HT-29 (cell line): ENCODE measurements at places on chromosomes 11 and 22. TPM values are rescaled to one million over a fixed set of nuclear protein-coding genes. Genes with fewer than 3 reads are reported as not detected.

DNA sequence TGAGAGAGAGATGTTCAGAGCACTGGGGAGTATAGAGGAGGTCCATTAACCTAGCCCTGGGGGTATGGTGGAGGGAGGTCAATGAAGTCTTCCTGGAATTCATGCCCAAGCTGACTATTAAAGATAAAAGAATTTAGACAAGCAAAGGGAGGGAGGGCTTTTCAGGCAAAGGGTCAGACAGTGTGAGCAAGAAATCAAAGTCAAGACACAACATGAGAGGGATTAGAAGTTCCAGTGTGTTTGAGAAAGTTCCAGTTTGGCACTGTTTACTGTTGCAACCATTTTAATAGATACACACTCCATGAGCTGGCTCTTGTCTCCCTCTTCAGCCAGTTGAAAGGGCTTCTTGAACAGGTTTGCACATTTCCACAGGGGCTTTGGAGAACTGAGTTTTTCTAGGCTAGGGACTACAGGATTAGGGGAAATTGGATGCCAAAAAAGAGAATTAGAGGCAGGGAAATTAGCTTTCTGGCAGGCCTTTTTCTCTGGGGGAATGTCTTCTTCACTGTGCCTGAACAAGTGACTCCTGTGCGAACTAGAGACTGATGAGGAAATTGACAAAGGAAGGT is 14.7 kb upstream of the NNMT start:
- no peak for DNase-seq

- no peak for DNase-seq
These were observed 24.6 kb downstream of the ATXN10 start for GRCh38 chr22:45696227-45696626.

DNA sequence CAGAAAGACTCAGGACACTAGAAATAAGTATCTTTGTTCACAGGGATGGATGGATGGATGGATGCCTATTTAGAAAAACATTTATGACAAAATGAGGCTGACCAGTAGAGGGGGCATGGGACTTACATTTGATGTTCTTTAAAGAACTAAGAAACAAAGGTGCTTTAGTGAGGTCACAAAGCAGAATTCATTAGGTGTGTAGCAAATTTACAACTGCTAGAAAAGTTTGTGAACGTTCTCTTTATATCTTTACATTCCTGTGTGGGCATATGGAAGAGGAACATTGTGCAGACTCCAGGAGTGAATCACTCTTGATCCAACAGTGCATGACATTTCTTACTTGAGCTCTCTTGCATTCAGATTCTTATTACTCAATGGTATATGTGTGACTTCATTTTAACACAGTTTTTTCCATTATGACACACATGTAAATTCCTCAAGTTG is 15.8 kb upstream of the SIK2 start:
- DNase-seq, result peak; percentile 87

- DNase-seq, result no peak
These were observed 7.5 kb upstream of the ST3GAL4 start for GRCh38 chr11:126347751-126348668.

DNA sequence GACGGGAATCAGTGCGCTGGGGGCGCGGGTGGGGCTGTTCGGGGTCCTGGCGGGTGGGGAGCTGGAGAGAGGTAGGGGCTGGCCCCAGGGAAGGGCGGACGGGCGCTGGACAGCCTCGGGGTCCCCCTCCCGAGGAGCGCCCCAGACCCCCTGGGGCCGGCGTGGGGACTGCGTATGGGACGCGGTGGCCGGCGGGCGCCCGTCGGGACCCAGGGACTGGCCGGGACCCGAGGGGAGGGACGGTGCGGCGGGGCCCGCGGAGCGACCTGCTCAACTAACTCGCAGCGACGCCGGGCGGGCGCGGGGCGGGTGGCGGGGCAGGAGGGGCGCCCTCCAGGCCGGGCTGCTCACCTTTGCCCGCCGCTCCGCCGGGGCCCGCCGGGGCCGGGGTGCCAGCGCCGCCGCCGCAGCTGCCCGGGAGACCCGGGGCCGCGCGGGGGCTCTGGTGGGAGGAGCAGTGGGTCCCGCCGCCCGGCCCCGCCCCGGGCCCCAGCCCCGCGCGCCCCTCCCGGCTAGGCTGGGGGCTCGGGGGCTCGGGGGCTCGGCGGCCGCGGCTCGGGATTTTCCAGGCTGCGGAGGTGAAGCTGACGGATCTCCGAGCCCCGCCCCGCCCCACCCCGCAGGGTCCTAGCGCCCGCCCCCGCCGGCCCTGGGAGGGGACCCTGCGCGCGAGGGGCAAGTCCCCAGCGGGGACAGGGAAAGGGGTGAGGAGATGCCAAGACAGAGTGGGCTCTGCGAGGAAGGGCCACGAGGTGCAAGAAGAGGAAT is 12.3 kb downstream of the STARD10 start:
- no peak for DNase-seq

DNA sequence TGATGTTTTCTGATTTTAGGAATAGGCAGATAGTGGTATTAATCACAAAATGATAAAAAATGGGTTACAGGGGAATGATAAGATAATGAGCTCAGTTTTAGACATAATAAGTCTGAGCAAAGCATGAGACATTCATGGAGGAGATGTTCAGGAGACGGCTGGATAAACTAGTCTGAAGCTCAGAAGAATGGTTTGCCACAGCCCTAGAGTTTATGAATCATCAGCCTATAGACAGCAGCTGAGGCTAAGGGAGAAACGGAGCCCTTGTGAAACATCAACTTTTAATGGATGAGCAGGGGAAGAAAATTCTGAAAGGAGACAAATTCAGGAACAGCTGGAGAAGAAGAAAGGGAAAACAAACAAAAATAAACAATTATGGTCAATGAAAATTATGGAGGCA is 87.2 kb downstream of the RELT start:
- DNase-seq, result no peak

DNA sequence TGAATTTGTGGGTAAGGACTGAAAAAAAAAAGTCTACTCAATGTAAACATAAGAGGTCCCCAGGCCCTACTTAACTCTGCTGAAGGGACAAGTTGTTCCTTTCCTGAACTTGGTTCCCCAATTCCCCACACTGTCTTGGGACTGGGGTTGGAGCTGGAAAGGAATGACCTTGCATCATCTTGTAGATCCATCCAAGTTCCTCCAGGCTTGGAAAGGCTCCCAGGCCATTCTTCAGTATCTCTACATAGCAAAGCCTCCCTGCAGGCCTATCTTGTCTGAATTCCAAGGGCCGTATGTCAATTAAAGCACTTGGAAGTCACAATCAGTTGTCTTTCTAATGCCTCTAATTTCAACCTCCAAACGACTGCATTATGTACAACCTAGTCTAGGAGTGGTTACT is 361.2 kb downstream of the TMEM135 start:
- DNase-seq, result no peak

DNA sequence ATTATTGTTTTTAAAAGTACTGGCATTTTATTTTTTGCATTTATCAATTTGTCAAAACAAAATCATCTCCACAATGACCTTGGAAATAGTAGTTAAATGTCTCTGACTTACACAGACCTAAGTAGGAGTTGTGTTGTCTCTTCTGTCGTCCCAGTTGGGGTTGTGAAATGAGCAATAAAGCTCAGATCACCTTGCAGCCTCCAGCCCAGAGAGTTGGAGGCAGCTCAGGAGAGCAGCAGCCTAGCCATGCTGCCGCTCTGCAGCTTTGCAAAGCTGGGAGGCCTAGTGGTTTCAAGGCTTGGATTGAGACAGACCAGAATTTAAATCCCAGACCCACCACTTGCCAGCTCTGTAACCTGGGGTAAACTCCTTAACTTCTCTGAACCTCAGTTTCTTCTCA is 65.2 kb upstream of the CRYBB3 start:
- DNase-seq, result no peak

DNA sequence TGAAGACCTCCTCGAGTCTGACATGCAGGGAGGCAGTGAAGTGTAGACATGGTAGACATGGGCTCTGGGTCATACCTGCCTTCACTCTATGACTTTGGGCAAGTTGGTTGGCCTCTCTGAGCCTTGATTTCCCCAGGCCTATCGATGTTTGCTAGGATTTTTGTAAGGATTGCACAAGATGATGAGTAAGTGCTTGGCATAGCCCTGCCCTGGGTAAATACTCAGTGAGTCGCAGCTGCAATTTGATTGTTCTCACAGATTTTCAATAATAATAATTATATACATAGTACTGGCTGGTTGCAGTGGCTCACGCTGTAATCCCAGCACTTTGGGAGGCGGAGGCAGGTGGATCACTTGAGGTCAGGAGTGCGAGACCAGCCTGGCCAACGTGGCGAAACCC is 18.1 kb downstream of the MCM5 start:
- no peak for DNase-seq

GRCh38 chr22:47997052-47997590 is 1234.7 kb downstream of the TBC1D22A start:
- no peak for DNase-seq

- no peak for DNase-seq
These were observed 41.2 kb downstream of the DUSP8 start for GRCh38 chr11:1530686-1531448.

DNA sequence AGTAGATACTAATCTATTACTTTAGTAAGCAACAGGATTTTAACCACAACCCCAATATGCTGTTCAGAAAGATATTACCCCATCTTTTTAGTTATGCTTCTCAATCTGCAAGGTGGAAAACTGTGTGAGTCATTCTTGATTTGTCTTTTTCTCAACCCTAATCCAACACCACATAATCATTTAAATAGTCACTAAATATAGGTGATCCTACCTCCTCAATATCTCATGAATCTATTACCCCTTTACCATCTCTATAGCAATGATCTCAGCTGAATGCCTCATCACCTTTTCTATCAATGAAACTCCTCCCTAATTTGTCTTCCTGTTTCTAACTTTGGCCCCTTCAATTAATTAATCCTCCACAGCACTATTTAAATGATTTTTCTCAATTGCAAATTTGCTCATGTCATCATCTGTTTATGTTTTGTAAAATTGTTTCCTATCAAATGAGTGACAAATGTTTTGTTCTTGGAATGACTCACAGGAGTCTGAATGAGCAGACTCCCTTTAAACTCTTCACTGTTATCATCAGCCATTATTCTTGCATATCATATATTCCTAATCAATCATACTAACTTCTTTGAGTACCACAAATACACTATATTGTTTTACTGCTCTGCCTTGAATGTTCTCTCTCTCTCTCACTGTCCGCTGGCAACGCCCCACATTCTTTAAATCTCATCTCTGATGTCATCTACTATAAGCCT is 26.1 kb downstream of the SNX19 start:
- DNase-seq, result no peak

- no peak for DNase-seq
These were observed 45.1 kb downstream of the AHNAK start for GRCh38 chr11:62501432-62501891.

GRCh38 chr11:131808470-131808869 is 438.1 kb downstream of the NTM start:
- DNase-seq, result no peak

- no peak for DNase-seq
These were observed 88.9 kb upstream of the CLNS1A start for GRCh38 chr11:77726524-77726923.

DNA sequence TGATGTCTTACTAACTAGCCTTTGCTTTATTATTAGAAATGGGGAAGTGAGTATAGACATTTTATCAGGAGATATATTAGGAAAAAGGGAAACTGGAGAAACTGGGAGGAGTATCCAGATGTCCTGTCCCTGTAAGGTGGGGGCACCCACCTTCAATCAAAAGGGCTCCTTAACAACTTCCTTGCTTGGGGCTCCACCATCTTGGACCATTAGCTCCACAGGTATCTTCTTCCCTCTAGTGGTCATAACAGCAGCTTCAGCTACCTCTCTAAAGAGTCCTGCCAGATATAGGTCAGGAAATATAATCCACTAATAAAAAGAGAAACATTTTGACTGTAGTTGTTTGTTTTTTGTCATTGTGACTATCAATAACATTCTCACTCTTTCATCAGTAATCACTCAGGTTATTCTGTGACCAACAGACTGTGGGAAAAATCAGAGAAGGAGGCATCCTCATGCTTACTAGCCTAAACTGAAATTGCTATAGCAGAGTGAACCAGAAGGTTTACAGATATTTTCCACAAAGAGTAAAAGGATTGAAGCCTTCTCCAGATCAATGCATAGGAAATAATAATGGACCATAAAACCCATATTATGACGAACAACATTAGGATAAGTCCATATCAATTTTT is 10.4 kb downstream of the OR51B4 start:
- DNase-seq, result peak; percentile 53

DNA sequence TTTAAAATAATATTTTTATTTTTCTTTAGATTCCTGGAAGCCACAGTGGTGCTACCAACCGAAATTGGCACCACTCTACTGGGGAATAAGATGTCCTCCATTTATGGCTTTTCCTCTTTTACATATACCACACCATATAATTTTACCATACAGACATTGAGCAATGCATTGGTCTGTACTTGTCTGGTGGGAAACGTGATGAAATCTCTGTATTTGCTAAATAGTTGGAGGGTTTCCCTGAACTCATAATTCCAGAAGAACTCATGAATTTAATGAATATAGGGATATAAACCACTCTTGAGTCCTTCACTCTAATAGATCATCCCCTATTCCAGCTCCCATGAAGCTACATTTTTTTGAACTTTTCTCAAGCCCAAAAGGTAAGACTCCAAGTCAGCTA is 28.0 kb upstream of the MMP13 start:
- no peak for DNase-seq

DNA sequence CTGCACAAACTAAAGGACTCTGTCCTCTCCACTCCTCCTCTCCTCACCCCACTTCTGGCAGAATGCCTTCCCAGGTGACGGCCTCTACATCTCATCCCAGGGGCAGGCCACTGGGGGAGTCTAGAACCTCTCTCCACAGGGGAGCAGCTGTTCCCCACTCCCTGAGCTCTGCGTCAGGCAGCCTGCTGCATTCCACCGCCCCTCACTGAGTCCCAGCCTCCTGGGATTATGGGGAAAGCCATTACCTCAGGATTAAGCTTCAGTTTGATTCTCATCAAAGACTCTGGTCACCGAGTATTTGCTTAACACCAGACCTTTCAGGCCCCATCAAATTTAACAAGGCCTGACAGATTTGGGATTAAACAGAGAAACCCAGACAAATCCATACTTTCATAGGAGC is 405.9 kb downstream of the NXPE2 start:
- no peak for DNase-seq

DNA sequence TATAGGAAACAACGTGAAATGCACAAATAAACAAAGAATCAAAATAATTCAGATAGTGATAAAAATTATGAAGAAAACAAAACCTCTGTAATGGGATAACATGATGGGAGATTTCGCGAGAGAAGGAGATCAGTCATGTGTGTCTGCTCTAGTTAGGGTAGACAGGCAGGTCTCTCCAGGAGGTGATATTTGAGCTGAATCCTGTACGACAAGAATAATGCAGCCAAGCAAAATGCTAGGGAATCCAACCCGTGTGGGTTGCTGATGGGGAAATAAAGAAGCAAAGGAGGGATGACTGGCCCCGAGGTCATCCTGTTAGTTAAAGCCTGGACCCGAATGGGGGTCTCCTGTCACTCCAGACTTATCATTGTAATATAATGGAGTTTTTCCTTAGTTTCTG is 16.0 kb downstream of the MAML2 start:
- DNase-seq, result no peak

C22orf15 gene
- total RNA-seq, result not detected in 2 replicates

OR8D1 gene
- not detected in 2 replicates for total RNA-seq

ADM2 gene
- 2.2 and 4.2 TPM in 2 replicates for total RNA-seq

TREH gene
- total RNA-seq, result 0.05 TPM in 1 of 2 replicates, not detected in the other

RIMBP3B gene
- total RNA-seq, result not detected in 2 replicates

LRRC10B gene
- total RNA-seq, result 6.3 and 7.7 TPM in 2 replicates

CHRNA10 gene
- total RNA-seq, result 2.1 and 2.8 TPM in 2 replicates

OR6A2 gene
- total RNA-seq, result 0.08 and 0.23 TPM in 2 replicates

CCDC116 gene
- total RNA-seq, result 0.33 TPM in 1 of 2 replicates, not detected in the other

CASP4 gene
- 56.6 and 58.2 TPM in 2 replicates for total RNA-seq

OR10A4 gene
- not detected in 2 replicates for total RNA-seq

EMID1 gene
- 1.5 TPM in 1 of 2 replicates, not detected in the other for total RNA-seq

HBB gene
- not detected in 2 replicates for total RNA-seq

PATE4 gene
- not detected in 2 replicates for total RNA-seq

OR5L1 gene
- not detected in 2 replicates for total RNA-seq

RAB3IL1 gene
- total RNA-seq, result 1.6 TPM in 1 of 2 replicates, not detected in the other

MYEOV gene
- total RNA-seq, result 97.2 and 98.4 TPM in 2 replicates
